GM23338 (cell line): ENCODE measurements at places on chromosomes 7 and 10. TPM values are rescaled to one million over a fixed set of nuclear protein-coding genes. Genes with fewer than 3 reads are reported as not detected.

DNAH11 gene
- total RNA-seq: 4.7 and 9.3 TPM in 2 replicates

GRCh38 chr10:118865998-118866693 lies 111.4 kb upstream of the CACUL1 start:
- no peaks in the 10 kb centered on the region for H3K36me3 ChIP-seq
- H3K4me1 ChIP-seq: peaks cover 6% of the 10 kb centered on the region; the same call in 1 of the 2 replicates
- no peak for DNase-seq
- H3K27ac ChIP-seq: no peak overlapping the region
- no peaks in the 10 kb centered on the region for H3K27me3 ChIP-seq
- H3K4me3 ChIP-seq: no peak overlapping the region

DNA sequence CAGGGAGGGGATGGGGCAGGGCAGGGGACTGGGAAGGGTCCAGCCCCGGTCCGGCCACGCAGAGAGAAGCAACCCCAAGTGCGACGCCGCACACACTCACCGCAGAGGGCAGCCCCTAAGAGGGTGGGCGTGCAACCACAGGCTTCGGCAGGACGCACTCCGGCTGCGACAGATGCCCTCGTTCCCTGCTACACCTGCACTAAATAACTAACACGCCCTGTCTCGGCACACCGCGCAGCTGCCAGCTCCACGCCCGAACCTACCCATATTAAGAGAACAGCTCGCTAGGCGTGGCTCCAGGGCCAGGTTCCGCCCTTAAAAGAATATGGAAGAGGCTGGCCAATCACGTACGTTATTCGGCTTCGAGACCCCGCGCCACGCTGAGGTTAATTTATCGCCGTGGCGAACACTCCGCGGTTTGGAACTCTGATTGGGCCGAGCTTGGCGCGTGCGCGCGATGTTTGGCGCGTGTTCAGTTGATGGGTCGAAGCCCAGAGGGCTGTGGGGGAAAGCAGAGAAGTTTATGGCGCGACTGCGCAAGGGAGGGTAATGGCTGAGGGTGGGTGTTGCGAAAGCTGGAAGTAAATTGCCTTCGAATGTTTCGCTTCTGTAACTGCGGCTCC lies 91.1 kb downstream of the OR13A1 start:
- no peaks in the 10 kb centered on the region for H3K4me1 ChIP-seq
- H3K36me3 ChIP-seq: no peaks in the 10 kb centered on the region
- no peak overlapping the region for H3K4me3 ChIP-seq
- H3K27me3 ChIP-seq: no peaks in the 10 kb centered on the region
- no peak overlapping the region for H3K27ac ChIP-seq

- no peak for DNase-seq
- H3K36me3 ChIP-seq: no peaks in the 10 kb centered on the region
- H3K4me3 ChIP-seq: no peak overlapping the region
- H3K27ac ChIP-seq: no peak overlapping the region
- no peaks in the 10 kb centered on the region for H3K4me1 ChIP-seq
These were observed 43.2 kb upstream of the NRP1 start for GRCh38 chr10:33377658-33378025.

DNA sequence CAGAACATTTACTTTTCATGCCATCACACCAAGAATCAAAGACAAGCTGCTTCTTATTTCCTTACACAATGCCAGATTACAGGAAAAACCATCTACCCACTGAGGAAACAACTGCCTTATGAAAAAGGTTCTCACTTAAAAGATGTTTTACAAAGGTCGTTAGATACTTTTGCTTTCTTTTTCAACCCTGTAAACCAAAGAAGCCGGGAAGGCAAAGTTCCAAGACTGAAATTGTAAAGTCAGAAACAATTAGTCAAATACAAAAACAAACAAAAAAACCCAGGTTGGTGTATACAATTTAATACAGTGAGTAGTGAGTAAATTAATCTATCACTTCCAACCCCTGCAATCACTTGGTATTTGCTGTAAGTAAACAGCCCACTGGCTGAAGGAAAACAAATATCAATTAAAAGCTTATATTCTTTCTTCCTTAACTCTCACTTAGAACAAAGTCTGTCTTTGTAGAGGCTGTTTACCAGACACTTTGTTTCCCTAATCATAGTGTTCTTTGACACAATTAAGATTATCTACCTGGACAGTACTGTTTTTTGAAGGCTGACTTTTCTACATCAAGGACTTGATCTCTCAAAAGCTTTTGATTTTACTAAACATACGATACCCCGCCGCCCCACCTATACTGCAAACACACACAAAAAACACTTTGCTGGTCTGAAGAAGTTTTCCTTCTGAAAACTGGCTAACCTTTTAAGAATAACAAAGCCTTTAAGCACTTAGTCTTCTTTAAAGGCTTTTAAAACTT lies 18.1 kb downstream of the ERLIN1 start:
- no peak overlapping the region for H3K4me3 ChIP-seq
- H3K27ac ChIP-seq: no peak overlapping the region
- H3K4me1 ChIP-seq: no peaks in the 10 kb centered on the region
- DNase-seq: no peak

DNA sequence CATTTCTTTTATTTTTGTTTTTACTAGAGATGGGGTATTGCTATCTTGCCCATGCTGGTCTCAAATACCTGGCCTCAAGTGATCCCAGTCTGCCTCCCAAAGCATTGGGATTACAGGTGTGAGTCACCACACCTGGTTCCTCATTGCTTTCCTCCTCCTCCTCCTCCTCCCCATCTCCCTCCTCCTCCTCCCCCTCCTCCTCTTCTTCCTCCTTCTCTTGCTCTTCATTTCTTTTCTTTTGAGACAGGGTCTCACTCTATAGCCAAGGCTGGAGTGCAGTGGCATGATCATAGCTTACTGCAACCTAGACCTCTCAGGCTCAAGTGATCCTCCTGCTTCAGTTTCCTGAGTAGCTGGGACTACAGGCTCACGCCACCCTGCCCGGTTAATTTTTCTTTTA lies 22.2 kb downstream of the LRRC20 start:
- DNase-seq: no peak
- no peaks in the 10 kb centered on the region for H3K4me1 ChIP-seq
- no peak overlapping the region for H3K4me3 ChIP-seq
- H3K36me3 ChIP-seq: no peaks in the 10 kb centered on the region

TMEM229A gene
- total RNA-seq: 0.16 and 0.80 TPM in 2 replicates
